ENCODE measurements at places on chromosomes 6 and 20. TPM values are rescaled to one million over a fixed set of nuclear protein-coding genes. Genes with fewer than 3 reads are reported as not detected.

The TMEM63B gene
- total RNA-seq: 6.5 TPM

The IL17F gene
- not detected for total RNA-seq

The GRIK2 gene
- under 0.01 TPM for total RNA-seq

The ZNF165 gene
- 1.6 TPM for total RNA-seq

The SLC24A3 gene
- 1.9 TPM for total RNA-seq

The PLA2G7 gene
- not detected for total RNA-seq

The PRDM13 gene
- not detected for total RNA-seq

The SOX12 gene
- 12.4 TPM for total RNA-seq

The C6orf163 gene
- 0.81 TPM for total RNA-seq

The PI16 gene
- not detected for total RNA-seq

The SOX18 gene
- total RNA-seq: 0.54 TPM

The STK35 gene
- 24.0 TPM for total RNA-seq

The HAO1 gene
- total RNA-seq: not detected

DNA sequence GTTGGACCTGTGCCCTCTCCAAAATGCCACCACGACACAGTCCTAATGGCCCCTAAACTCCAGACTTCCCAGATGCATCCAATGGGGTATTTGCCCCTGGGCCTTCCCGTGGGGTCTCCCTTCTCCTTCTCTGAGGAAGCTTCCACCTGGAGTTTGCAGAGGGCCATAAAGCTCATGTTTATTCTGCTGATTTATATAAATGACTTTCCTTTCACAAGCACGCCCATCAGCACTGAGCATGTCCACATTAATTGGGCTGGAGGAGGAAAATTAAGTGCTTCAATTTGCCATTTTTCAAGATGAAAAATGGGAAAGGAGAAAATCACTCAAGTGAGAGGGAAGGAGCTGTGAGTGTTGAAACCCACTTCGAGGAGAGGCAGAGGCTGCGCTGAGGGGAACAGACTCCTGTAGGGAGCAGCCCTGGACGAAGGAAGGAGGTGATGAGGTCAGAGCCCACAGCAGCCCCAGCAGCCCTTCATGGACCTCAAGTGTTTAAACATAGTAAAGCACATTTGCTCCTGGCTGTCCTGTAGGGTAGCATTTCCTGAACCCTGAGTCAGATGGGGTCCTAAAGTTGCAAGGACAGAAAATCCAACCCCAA, 434.9 kb upstream of the SULF2 start:
- DNase-seq: no peak

GRCh38 chr6:135129136-135129856, 51.8 kb upstream of the MYB start:
- DNase-seq: peak; percentile 67

- DNase-seq: no peak
These were observed 3.1 kb downstream of the RAMACL start for GRCh38 chr6:166583230-166583965.

- DNase-seq: no peak
These were observed 996 bp downstream of the DOK5 start for GRCh38 chr20:54476169-54477009.

DNA sequence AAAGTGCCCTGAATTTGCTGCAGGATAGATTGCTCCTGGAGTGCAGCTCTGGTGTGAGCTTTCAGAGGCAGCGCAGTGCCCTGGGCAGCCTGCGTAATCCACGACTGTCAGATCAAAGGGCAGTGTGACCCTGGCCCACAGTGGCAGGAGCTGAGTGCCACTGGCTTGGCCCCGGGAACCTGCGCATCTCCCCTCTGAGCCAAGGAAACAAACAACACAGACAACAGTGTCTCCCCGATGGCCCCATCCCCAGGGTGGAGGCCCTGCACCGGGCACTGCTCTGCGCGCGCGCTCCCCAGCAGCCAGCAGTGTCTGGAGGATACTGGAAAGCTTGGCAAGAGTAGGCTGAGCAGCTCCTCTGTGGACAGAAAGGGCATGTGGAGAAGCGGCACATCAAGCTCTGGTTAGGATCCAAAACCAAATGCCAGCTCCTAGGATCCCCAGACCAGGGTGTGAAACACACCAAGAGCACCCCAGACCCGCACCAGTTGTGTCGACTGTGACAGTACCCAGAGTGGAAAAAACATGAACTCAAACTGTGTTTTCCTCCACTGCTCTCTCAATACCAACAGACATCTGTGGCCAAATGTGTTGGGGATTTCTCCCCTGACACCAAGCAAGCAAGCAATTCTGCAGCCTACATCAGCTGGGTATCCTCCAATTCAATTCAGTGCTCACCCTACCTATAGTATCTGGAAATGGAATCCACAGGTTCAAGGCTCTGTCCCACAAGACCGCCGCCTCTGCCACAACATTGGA, 26.7 kb downstream of the RBCK1 start:
- DNase-seq: no peak

DNA sequence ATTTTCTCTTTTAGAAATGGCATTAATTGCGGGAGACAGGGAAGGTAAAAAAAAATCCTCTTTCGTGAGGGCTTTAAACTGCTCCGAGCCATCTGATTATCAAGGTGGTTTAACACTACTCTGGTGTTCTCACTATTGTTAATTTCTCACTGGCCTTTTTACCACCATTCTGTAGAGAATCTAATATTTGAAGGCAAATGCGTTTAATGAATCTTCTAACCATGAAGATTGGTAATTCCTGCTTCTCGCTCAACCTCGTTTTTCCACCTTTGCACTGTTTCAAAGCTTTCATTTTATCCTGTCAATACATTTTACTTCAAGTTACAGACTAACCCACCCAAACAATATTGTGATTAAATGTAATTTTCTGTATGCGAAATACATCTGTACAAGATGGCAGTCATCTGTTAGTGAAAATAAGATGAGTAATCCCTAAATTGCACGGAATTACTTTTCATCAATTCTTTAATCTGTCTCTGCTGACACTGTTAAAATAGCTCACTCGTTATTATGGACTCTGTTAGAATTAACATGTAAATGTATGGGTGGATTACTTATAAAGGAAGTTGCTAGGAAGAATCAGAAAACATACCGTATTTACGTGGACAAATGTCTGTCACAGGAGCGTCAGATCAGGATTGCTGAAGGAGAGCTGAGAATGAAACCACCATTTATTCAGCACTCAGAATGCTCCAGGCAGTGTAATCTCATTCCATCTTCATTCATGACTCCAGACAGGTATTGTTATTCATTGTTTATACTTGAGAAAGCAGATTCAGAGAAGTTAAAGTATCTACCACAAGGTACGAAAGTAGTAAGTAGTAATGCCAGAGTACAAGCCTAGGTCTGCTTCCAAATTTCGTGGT, 1.1 kb upstream of the LCA5 start:
- DNase-seq: no peak

DNA sequence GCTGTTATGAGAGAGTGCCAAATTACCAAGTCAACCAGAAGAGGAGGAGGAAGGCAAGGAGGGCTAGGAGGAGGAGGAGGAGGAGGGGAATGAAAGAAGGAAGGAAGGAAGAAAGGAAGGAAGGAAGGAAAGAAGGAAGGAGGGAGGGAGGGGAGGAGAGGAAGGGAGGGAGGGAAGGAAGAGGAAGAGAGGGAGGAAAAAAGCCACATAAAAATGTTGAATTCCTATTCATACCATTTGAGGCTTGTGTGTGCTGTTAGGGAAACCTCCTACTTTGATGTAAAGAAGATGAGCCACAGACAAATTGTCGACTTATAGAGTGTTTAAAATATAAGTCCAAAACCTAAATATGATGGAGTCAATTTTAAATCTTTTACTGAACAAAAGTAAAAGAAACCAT, 65.3 kb upstream of the MYLIP start:
- no peak for DNase-seq

- no peak for DNase-seq
These were observed 49.2 kb downstream of the RGS17 start for GRCh38 chr6:153081914-153082313.

- no peak for DNase-seq
These were observed 150.5 kb downstream of the IPCEF1 start for GRCh38 chr6:154206141-154206540.

GRCh38 chr6:122788663-122789181, 336 bp upstream of the SMPDL3A start:
- DNase-seq: no peak

DNA sequence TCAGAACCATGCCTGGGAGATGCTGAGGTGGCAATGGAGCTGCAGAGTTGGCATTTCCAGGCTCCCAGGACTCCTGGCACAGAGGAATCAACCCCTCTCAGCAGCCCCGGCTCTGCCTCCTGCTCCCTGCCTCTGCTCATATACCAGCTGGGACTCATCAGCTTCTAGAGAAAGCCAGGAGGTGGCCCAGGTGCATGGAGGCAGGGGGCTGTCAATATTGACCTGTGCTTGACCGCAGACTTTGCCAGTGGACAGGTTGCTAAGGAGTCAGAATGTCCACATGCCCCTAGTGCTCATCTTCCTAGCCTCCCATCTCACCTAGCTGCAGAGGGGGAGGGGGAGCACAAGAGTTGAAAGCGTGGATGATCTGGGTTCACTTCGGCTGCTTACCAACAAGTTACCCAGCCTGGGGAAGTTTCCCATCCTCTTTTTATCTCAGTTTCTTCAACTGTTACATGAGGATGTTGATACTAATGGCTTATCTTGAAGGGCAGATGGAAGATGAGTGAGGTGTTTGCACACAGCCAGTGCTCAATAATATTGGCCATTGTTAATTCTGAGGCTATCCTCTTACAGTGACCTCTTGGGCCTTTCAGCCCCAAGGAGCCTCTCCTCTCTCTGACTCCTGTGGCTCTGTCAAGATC, 9.2 kb upstream of the SCRT2 start:
- DNase-seq: no peak

DNA sequence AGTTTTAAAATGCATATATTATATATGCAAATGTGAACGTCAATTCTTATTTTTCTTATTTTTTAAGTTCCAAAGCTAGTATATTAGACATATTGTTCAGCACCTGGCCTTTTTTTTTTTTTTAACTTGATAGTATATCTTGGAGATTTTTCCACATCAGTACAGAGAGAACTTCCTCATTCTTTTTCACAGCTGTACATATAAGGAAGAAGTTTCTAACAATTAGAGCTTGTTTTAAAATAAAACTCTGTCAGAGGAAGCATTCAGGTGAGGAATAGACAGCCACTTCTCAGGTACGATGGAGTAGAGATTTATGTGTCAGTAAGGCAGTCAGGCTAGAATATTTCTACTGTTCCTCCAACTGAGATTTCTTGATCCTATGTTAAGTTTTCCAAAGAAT, 233.1 kb upstream of the SUPT3H start:
- no peak for DNase-seq

DNA sequence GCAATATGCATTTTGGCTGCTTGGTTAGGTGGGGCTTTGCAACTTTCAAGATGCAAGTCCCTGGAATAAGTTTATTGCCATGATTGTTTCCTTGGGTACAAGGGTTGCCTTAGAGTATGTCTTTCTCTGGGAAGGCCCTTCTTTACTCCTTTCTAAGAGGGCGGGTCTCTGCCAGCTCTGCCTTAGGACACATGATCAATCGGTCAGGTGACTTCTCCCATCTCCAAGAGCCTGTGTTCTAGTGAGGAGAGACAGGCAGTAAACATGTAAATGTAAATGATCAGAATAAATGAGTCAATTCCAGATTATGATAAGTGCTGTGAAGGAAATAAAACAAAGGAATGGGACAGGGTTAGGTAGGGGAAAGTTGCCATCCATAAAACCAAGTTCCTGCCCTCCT, 43.2 kb upstream of the BCAS1 start:
- DNase-seq: no peak

DNA sequence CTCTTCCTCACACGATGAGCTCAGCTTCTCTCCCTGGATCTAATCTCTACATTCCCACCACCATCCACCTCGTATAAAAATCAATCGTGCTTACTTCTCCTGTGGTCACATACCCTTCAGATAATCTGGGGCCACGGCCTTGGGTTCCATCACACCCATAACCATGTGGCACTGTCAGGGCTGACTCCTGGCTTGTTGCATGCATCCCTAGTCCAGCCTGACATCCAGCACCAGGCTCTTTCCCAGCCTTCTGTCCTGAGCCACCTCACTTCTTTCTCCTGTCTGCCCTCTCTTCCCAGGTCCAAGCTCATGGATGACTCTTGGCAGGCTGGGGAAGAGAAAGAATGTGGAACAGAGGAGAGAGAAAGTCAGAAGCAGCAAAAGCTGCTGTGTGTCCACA, 199.8 kb downstream of the BACH2 start:
- no peak for DNase-seq

DNA sequence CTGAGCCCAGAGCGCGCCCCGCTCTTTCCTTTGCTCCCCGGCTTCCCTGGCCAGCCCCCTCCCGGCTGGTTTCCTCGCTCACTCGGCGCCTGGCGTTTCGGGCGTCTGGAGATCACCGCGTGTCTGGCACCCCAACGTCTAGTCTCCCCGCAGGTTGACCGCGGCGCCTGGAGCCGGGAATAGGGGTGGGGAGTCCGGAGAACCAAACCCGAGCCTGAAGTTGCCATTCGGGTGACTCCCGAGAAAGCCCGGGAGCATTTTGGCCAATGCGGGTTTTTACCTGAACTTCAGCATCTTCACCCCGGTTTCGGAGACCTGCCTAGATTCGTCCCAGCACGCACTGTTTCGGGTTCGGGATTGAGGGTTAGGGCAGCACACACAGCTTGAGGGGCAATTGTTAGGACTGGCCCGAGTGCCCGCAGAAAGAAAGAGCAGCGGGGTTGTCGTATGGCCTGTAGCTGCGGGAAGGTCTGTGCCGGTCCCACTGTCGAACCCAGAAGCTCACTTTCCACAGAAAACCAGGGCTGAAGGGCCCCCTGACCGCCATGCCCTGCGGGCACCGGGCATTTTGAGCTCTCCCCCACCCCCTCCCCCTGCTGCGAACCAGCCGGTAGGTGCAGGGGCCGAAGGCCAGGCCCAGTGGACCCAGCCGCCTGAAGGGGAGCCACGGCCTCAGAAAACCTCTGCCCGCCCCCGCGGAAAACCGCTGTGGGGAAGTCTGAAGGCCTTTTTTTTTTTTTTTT, 2.1 kb downstream of the FOXP4 start:
- DNase-seq: no peak

DNA sequence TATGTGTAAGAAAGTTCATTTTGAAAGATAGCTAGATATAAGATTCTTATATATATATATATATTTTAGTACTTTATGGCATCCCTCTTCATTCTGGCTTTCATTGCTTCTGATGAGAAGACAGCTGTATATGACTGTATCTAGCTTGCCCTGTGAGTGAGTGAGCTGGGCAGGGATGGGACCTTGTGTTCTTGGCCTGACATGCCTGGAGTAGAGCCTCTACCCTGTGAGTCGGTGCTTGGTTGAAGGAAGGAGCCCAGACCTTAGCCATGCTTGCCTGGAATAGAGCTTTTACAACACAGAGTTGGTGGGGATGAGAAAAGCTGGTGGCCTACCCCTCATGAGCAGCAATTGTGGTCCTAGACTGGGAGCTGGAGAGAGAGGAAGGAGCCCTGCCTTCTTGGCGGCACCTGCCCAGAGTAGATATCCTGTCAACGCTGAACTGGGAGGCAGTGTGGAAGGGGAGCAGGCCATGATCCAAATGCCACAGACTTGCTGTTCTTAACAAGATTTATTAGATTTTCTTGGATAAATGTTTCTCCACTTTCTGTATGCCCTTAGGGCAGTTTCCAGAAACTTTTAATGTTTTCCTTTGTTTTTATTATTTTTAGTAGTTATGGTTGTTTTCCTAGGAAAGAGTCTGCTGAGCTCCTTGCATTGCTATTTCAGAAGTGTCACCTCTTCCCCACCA, 31.6 kb downstream of the FIG4 start:
- DNase-seq: no peak

Data from hematopoietic multipotent progenitor cell (in vitro differentiated cells).